ENCODE measurements at places on chromosomes 6 and 20.

- peak; percentile 92 for DNase-seq
These were observed 97.3 kb downstream of the ANKRD60 start for GRCh38 chr20:58131151-58131550.

- DNase-seq = no peak
These were observed 526.1 kb upstream of the SPTLC3 start for GRCh38 chr20:12482661-12483060.

GRCh38 chr6:157246048-157246630 lies 77.2 kb downstream of the TMEM242 start:
- DNase-seq = no peak

GRCh38 chr6:107767637-107768036 lies 56.5 kb downstream of the SCML4 start:
- no peak for DNase-seq

GRCh38 chr6:25326960-25327359 lies 47.8 kb downstream of the CARMIL1 start:
- no peak for DNase-seq

DNA sequence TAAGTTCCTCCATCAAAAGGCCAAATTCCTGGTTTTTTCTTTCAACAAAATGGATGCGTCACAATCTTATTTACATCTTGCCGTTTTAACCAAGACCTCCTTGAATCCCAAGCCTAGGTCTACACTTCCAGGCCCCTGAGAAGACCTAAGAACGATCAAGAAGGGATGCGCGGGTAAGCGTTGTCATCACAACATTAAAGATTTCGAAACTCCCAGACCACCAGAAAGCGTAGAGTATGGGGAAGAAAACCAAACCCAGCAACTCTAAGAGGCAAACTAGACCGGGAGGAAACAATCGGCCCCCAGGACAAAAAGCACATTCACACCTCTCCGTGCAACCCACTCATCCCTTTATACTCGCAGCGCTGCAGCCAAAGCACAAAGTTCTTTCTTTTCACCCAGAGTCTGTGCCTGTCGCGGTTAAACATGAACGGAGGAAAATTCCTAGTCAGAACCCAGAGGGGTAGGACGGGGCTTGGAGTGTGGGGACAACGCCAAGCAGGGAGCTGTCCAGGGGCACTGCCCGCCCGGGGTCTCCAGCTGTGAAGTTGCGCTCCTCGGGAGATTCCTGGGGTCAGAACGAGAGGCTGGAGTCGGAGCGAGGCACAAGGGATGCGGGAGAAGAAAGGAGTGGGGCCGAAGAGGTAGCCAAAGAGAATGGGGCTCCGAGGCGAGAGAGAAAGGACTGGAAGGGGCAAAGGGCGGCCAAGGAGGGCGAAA lies 725 bp downstream of the OSER1 start:
- no peak for DNase-seq

- no peak for DNase-seq
These were observed 6.3 kb downstream of the SGK2 start for GRCh38 chr20:43564993-43565757.

GRCh38 chr6:13929196-13929595 lies 4.4 kb downstream of the RNF182 start:
- no peak for DNase-seq

DNA sequence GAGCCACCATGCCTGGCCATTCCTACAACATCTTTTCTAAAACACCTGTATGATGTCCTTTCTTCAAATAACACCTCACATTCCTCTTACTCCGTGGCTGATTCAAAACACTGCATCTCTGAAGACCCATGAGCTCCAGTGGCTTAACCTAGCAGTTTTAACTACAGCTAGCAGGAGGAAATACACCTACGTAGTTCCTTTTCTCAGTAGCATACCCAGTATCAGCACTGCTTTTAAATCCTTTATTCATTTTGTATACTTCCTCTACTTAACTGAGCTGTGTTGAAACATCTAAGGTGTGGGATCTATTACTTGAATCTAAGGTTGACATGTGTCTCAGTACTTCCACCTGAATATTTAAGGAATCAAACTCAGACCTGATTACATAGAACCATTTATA lies 113.6 kb upstream of the CCDC28A start:
- no peak for DNase-seq

DNA sequence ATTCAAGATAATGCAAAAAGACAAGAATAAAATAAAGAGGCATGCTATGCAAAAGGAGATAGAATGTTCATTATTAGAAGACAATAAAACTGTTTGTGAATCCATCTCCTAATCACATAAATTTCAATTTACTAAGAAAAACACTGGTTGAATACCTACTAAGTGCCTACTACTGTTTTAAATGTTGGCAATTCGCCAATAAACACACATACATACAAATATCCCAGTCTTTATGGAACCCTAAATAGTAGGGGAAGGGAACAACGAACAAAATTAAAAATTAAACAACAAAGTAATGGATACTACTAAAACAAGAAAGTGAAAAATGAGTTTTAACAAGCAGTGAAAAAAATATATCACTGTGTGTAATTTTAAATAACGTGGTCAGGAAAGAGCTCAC lies 158.5 kb downstream of the TBC1D32 start:
- DNase-seq = no peak

- DNase-seq = no peak
These were observed 25.9 kb downstream of the ADGRF1 start for GRCh38 chr6:47016261-47016660.

GRCh38 chr20:12869669-12870068 lies 139.1 kb upstream of the SPTLC3 start:
- DNase-seq = no peak

DNA sequence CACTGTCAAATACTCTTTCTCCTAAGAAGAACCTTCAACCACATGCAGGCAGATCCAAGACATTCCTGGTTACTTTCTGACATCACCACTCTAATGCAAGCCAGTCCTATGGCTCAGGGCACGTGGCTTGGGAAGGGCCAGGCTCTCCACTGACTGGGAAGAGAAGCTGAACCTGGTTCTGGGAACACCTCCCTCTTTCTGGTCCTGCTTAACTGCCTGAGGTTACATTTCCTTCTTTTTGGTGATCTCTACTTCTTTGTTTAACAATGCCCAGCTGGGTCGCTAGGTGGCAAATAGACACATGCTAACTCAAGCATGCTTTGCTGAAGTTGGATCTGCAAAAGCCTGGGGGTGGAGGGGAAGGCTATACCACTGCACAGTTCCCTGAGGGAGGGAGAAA lies 249.8 kb downstream of the GMDS start:
- DNase-seq = no peak

All from LHCN-M2 (cell line).